ENCODE measurements at places on chromosomes 12 and 14. TPM values are rescaled to one million over a fixed set of nuclear protein-coding genes. Genes with fewer than 3 reads are reported as not detected.

DNA sequence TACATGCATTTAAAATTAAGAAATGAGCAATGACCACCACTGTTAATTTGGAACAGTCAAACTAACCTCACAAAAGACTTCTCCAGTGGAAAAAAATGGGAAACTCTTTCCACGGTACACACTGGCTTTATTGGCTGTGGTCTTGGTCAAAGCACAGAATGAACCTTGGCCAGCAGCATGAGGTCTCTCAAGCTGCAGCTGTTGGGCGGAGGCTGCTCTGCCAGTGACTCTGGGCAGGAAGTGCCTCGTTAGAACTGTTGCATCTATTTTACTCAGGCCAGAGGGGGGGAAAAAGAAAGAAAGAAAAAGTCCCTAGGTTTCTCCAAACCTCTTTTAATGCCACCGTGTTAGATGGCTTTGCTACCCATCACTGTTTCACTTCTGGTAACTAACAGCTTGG is 279.8 kb upstream of the DIO2 start:
- no peak overlapping the region for H3K4me3 ChIP-seq
- H3K27ac ChIP-seq: no peak overlapping the region
- H3K36me3 ChIP-seq: peaks cover 2% of the 10 kb centered on the region
- no peak for DNase-seq

DNA sequence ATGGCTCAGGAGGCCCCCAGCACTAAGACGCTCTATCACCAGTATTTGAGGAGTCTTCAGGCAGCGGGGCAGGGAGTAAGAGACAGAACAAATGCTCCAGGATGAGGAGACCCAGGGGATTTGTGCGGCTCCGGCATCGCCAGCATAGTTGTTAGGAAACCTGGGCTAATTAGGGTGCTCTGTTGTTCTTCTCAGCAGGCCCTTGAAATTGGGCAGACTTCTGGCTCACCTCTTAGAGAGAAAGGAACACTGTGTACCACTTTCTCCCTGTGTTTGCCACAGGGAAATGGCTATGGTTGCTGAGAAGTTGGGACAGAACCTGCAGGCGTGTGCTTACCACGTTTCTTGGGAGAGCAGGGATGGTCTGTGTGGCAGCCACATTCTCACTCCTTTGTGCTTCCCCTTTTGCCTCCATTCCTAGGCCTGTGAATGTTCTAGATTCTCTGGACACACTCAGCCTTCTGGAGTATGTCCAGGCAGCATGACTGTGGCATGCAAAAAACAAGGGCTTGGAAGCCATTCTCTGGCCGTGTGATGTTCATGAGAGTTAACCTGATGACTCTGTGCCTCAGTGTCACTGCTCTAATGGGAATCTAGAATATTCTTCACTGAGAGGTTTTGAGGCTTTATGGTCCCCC is 109.0 kb downstream of the CHST11 start:
- no peaks in the 10 kb centered on the region for H3K27me3 ChIP-seq
- no peak overlapping the region for H3K4me3 ChIP-seq
- peaks cover 63% of the 10 kb centered on the region for H3K36me3 ChIP-seq
- peak overlapping the region; percentile 20 for H3K27ac ChIP-seq
- no peak for DNase-seq

DNA sequence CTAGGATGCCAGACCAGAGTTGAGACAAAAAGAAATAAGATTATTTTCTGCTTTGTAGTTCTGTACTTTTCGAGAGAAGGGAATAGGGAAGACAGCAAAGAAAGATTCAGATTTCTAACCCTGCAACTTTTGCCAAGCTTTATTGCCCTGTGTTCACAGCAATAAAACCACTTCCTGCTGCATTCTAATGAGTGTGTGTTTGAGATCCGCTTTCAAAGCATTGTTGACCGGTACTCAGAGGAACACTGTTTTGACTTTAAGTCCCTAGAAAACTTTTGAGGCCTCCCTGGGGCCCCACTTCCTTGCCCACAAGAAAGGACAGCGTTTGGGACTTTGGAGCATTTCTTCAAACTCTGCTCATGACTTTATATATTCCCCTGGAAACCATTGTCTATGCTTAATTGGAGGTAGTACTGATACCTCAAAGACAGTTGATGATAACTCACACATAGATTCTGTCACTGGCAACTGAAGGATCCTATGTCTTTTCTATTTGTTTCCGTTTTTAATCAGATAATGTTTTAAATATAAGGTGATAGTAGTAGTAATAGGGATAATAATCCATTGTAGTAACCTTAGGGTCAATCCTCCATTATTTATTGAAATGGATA is 1.3 kb downstream of the RNASE6 start:
- DNase-seq: peak; percentile 32
- no peaks in the 10 kb centered on the region for H3K27me3 ChIP-seq
- H3K36me3 ChIP-seq: no peaks in the 10 kb centered on the region
- peaks cover 34% of the 10 kb centered on the region for H3K4me1 ChIP-seq

- no peaks in the 10 kb centered on the region for H3K36me3 ChIP-seq
- no peaks in the 10 kb centered on the region for H3K4me1 ChIP-seq
- H3K4me3 ChIP-seq: no peak overlapping the region
- H3K27me3 ChIP-seq: no peaks in the 10 kb centered on the region
- no peak overlapping the region for H3K27ac ChIP-seq
- no peak for DNase-seq
Measured at GRCh38 chr12:111155521-111155920, 213.4 kb downstream of the PHETA1 start.

GRCh38 chr12:130972586-130972950 is 18.9 kb downstream of the ADGRD1 start:
- H3K4me3 ChIP-seq: no peak overlapping the region
- no peaks in the 10 kb centered on the region for H3K27me3 ChIP-seq
- H3K27ac ChIP-seq: no peak overlapping the region
- no peak for DNase-seq
- no peaks in the 10 kb centered on the region for H3K4me1 ChIP-seq
- H3K36me3 ChIP-seq: no peaks in the 10 kb centered on the region

- H3K36me3 ChIP-seq: no peaks in the 10 kb centered on the region
- peaks cover 2% of the 10 kb centered on the region for H3K4me1 ChIP-seq
- H3K27ac ChIP-seq: no peak overlapping the region
- DNase-seq: no peak
- H3K27me3 ChIP-seq: peaks cover 22% of the 10 kb centered on the region
- H3K4me3 ChIP-seq: no peak overlapping the region
Measured at GRCh38 chr14:34232790-34233189, 229.2 kb downstream of the SPTSSA start.

- no peak for DNase-seq
- no peak overlapping the region for H3K4me3 ChIP-seq
- peaks cover 3% of the 10 kb centered on the region for H3K27me3 ChIP-seq
- H3K36me3 ChIP-seq: no peaks in the 10 kb centered on the region
Measured at GRCh38 chr14:53380867-53381225, 227.7 kb upstream of the DDHD1 start.

GRCh38 chr12:16266085-16266484 is 11.4 kb downstream of the SLC15A5 start:
- no peaks in the 10 kb centered on the region for H3K36me3 ChIP-seq
- H3K27me3 ChIP-seq: no peaks in the 10 kb centered on the region
- H3K4me3 ChIP-seq: no peak overlapping the region
- no peak for DNase-seq
- H3K27ac ChIP-seq: no peak overlapping the region
- H3K4me1 ChIP-seq: no peaks in the 10 kb centered on the region

GRCh38 chr12:102478405-102479098 is 1.8 kb downstream of the IGF1 start:
- peak; percentile 74 for DNase-seq
- H3K27me3 ChIP-seq: no peaks in the 10 kb centered on the region
- H3K4me3 ChIP-seq: no peak overlapping the region
- no peaks in the 10 kb centered on the region for H3K36me3 ChIP-seq
- H3K27ac ChIP-seq: no peak overlapping the region

- H3K36me3 ChIP-seq: no peaks in the 10 kb centered on the region
- no peak overlapping the region for H3K4me3 ChIP-seq
- H3K27ac ChIP-seq: no peak overlapping the region
- no peak for DNase-seq
- no peaks in the 10 kb centered on the region for H3K4me1 ChIP-seq
Measured at GRCh38 chr12:78194448-78194847, 363.8 kb downstream of the NAV3 start.

DNA sequence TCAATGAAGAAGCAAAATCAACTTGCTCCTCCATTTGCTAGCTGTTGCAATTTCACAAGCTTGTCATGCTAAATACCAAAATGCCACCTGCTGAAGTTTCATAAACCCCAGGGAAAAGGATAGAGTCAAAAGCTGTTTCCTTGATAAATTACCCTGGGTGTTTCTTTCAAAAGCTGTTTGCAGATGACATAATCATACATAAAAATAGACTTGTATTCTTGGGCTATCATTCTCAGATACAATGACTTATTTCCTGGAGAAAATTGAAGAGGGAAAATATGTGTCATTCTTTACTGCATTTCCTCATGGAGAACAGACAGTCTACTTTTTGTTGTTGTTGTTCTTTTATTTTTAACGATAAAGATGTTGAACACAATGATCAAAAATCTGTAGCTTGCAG is 119.2 kb downstream of the GALC start:
- DNase-seq: no peak
- H3K4me3 ChIP-seq: no peak overlapping the region
- H3K27me3 ChIP-seq: peaks cover 6% of the 10 kb centered on the region
- H3K27ac ChIP-seq: no peak overlapping the region
- H3K36me3 ChIP-seq: no peaks in the 10 kb centered on the region

DNA sequence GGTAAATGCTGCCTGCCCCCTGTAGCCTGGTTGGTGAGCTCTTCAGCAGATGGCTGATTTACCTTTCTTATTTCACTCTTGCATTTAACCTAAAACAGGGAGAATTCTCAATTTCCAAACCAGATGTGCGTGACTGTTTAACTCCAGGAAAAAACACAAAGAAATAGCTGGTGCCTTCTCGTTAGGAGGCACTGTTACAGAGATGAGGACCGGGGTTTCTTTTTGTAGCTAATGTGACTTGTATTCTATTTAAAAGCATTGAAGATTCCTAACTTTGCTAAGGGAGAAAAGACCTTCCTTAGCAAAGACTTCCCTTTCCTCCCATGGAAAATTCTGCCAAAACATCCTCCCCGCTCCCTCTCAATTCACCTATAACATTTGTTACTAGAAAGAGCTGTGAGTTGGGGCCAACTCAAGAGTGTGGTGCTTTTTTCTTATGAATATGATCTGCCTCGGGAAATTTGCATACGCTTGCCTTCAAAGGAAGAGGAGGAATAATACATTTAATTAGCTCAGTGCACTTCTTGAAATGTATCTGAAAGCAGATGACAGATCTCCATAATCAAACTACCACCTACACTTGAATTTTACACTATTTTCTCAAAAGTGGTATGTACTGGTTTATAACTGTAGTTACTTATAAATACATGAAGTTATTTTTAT is 102.0 kb upstream of the ARID2 start:
- peaks cover 40% of the 10 kb centered on the region for H3K27me3 ChIP-seq
- no peaks in the 10 kb centered on the region for H3K4me1 ChIP-seq
- DNase-seq: no peak
- H3K27ac ChIP-seq: no peak overlapping the region

DNA sequence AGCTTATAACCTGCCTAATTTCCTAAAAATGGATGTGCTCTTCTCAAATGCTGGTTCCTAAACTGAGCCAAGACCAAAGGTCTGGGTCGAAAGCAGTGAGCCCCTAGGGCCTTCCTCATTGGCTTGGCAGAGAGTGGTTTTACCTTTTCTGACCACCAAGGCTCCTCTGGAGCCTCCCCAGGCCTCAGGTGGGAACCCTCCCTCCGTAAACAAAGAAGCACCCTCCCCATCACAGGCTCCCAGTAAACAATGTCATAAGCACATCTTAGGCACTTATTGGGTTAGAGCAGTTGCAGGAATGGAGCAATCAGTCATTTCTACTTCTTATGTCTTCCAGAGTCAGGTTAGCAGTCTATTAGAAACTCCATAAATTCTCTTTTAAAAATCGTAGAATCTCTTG is 6.0 kb downstream of the CHPT1 start:
- H3K4me3 ChIP-seq: no peak overlapping the region
- peaks cover 15% of the 10 kb centered on the region for H3K4me1 ChIP-seq
- DNase-seq: no peak
- no peaks in the 10 kb centered on the region for H3K36me3 ChIP-seq
- H3K27me3 ChIP-seq: no peaks in the 10 kb centered on the region
- no peak overlapping the region for H3K27ac ChIP-seq

DNA sequence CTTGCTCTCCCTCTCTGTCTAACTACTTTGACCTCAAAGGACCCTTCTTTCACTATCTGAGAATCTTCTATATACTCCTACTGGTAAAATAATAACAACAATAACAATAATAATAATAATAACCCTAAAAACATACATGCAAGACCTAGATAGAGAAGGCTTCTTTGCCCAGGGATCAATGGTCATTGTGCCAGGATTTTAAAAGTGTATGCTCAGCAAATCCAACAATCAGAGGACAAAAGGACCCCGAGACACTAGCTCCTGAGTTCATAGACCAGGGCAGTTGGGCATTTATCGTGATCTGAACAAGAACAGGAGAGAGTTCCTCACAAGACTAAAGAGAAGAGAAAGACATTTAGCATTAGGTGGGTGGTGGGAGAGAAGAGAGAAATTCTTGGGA is 358.5 kb downstream of the DAD1 start:
- peaks cover 10% of the 10 kb centered on the region for H3K4me1 ChIP-seq
- no peaks in the 10 kb centered on the region for H3K36me3 ChIP-seq
- peak overlapping the region; percentile 27 for H3K4me3 ChIP-seq
- H3K27ac ChIP-seq: peak overlapping the region; percentile 57
- DNase-seq: no peak

GRCh38 chr14:79515158-79515557 is 696.1 kb downstream of the DIO2 start:
- no peaks in the 10 kb centered on the region for H3K27me3 ChIP-seq
- H3K4me3 ChIP-seq: no peak overlapping the region
- no peaks in the 10 kb centered on the region for H3K36me3 ChIP-seq
- no peak for DNase-seq
- no peaks in the 10 kb centered on the region for H3K4me1 ChIP-seq

GRCh38 chr12:25264114-25264513 is 13.4 kb upstream of the KRAS start:
- no peaks in the 10 kb centered on the region for H3K36me3 ChIP-seq
- H3K27me3 ChIP-seq: peaks cover 8% of the 10 kb centered on the region
- H3K4me3 ChIP-seq: no peak overlapping the region
- H3K27ac ChIP-seq: no peak overlapping the region

- H3K27ac ChIP-seq: no peak overlapping the region
- no peaks in the 10 kb centered on the region for H3K36me3 ChIP-seq
- no peak overlapping the region for H3K4me3 ChIP-seq
- peaks cover 4% of the 10 kb centered on the region for H3K27me3 ChIP-seq
- no peaks in the 10 kb centered on the region for H3K4me1 ChIP-seq
Measured at GRCh38 chr12:107258780-107259179, 165.4 kb upstream of the CRY1 start.

- no peak overlapping the region for H3K4me3 ChIP-seq
- no peak for DNase-seq
- no peaks in the 10 kb centered on the region for H3K27me3 ChIP-seq
- H3K4me1 ChIP-seq: peaks cover 79% of the 10 kb centered on the region
- H3K27ac ChIP-seq: no peak overlapping the region
Measured at GRCh38 chr12:107328442-107329133, 235.2 kb upstream of the CRY1 start.

GRCh38 chr12:77943466-77943865 is 112.8 kb downstream of the NAV3 start:
- no peak overlapping the region for H3K4me3 ChIP-seq
- no peaks in the 10 kb centered on the region for H3K27me3 ChIP-seq
- H3K27ac ChIP-seq: no peak overlapping the region
- H3K4me1 ChIP-seq: no peaks in the 10 kb centered on the region

Gene SLC25A21
- not detected for total RNA-seq

Gene LRIG3
- not detected for total RNA-seq

Gene EML5
- 2.6 TPM for total RNA-seq

Gene AMN1
- total RNA-seq: 6.6 TPM

Gene FLRT2
- not detected for total RNA-seq

Gene SAV1
- total RNA-seq: 3.4 TPM

Gene LMNTD1
- not detected for total RNA-seq

Gene PPFIBP1
- total RNA-seq: 8.6 TPM

Gene GMFB
- total RNA-seq: 35.8 TPM

Gene DHRS2
- 0.44 TPM for total RNA-seq

Data from activated CD4-positive, alpha-beta T cell treated with anti-CD3 and anti-CD28 coated beads, Interleukin-2, amount 10 ng/mL, durations not matched to agents 7 days and 5 days (primary cell).